ENCODE measurements at places on chromosomes 3 and 15.

GRCh38 chr3:61853912-61854311, 292.5 kb downstream of the PTPRG start:
- DNase-seq: no peak

DNA sequence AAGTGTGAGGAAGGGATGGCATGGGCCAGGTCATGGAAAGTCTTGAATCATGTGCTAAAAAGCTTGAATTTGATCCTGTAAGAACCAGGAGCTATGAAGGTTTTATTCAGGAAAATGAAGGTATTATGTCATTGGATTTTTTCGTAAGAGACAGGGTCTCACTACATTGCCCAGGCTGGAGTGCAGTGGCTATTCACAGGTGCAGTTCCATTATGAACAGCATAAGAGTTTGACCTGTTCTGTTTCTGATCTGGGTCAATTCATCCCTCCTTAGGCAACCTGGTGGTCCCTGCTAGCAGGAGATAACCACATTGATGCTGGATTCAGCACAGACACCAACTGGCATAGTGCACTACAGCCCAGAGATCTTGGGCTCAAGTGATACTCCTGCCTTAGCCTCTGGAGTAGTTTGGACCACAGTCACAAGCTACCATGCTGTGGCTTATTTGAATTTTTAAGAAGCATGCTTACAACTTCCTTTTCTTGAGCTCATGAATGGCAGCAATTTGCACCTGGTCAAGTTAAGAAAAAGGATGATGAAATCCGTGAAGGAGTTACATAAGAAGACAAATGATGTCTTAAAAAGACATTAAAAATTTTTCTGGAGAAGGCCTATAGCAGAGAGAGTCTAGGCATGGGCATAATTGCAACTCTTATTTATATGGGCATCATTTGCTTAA, 79.1 kb downstream of the CADPS start:
- no peak for DNase-seq

DNA sequence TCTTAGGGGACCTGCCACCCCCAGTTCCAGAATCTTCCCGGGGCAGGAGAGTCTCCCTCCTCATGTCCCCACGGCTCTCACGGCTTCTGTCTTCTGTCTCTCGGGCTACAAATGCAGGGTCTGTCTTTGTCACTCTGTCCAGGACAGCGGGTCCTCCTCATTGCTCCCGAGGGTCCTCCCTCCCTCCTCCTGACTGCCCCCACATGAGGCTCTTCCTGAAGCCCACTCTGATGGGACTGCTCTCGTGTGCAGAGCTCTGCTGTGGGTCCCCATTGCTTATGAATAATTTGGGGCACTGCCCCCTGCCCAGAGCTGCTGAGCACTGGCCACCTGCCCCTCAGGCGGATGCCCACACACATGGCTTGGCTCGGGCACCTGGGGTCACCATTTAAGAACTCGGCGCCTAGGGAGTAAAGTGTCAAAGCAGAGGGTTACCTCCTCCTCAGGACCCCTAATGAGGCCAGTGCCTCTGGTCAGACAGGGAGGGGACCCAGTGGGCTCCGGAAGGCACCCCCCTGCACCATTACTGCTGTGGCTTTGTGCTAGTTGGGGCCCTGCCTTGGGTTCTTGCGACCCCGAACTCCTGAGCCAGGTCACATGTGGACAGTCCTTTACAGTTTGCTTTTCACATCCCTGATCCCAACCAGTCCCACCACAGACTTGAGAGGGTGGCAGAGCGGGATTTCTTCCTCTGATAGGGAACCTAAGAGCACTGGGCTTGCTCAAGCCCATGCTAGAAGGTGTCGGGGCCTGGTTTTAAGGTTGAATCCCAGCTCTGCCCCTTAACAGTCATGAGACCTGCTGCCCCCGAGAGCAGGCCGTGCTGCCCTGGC, 22.1 kb downstream of the HDAC11 start:
- no peak for DNase-seq

DNA sequence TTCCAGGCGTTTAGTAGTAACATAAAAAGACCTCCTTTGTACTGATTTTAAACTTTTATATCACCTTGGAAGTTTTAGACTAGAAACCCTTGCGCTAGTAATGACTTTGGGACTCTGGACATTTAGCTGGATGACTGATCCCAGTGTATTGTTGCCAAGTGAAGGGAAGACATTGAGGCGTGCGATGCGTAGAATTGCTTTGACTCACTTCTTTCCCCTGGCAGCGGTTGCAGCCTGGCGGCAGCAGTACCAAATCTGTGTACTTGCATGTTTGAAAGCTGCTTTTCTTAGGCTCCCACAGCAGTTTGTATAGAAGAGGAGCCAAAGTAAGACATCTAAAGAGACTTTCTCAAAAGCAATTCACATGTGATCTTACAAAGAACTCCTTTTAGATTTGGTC, 151.6 kb downstream of the BBX start:
- no peak for DNase-seq

- DNase-seq: no peak
Measured at GRCh38 chr3:128133273-128133883, 9.8 kb upstream of the RUVBL1 start.

GRCh38 chr3:195591852-195592251, 8.1 kb upstream of the APOD start:
- DNase-seq: no peak
